ENCODE measurements at places on chromosomes 2 and 18.

DNA sequence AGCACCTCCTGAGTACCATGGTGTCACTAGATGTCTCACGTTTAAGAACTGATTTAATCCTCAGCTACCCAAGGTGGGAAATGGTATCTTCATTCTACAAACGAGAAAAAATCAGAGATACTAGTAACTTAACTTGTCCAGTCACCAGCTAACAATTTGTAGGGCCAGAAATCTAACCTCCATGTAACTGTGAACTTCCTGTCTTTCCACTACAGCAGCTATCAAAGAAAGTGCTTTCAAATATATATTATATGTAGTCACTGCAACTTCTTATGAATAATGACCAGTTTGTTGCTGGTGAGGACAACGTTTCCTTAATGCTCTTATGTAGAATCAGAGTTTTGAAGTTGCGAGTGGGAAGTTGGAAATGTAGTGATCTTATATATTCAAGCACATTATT is 1.9 kb downstream of the REV1 start:
- DNase-seq: no peak

- DNase-seq: no peak
Measured at GRCh38 chr2:61016392-61017002, 1.0 kb upstream of the PEX13 start.

DNA sequence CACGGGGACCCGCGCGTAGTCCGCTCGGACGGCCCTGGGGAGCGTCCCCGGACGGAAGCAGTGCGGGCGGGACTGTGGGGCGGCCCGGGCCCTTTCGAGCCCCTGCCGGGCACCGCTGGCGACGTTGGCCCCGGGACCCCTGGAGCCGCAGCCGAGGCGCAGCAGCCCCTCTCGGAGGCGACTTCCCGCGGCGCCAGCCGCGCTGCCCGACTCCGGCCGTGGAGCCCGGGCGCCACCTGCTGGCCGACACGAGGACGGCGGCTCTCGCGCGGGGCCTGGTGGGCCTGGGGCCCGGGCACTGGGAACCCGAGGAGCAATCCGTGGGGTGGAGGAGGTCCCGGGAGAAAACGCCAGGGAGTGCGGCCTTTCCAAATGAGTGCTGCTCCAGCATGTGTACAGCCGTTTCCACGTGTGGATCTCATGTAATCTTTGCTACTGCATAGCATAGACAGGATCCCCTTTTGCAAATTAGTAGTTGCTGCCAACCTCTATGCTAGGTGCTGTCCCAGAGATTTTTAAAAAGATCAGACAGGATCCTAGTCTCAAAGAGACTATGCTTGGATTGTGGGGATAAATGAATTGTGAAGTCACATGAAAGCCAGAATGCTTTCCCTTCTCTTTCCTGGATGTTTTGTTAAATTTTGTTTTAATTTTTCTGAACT is 4.0 kb downstream of the ID2 start:
- peak; percentile 71 for DNase-seq

DNA sequence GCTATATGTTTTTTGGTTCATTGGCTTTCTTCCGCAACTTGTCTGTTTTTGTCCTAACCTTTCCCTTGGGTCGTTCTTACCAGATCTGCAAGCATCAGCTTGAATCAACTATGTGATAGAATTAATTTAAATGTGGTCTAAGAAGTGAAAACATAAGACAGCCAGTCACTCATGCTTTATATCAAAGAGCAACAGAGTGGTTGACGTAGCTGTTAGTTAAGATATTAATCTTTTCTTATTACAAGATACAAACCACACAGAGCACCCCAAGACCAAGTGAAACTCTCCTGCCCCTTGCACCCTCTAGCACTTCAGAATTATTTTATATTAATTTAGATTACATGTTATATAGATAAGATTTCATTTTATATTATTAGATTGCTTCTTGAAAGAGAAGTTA is 15.2 kb downstream of the IL18RAP start:
- DNase-seq: no peak

GRCh38 chr2:217858519-217859491 is 144.0 kb downstream of the TNS1 start:
- DNase-seq: peak; percentile 89

GRCh38 chr2:230266638-230267037 is 41.1 kb downstream of the SP140 start:
- DNase-seq: no peak

DNA sequence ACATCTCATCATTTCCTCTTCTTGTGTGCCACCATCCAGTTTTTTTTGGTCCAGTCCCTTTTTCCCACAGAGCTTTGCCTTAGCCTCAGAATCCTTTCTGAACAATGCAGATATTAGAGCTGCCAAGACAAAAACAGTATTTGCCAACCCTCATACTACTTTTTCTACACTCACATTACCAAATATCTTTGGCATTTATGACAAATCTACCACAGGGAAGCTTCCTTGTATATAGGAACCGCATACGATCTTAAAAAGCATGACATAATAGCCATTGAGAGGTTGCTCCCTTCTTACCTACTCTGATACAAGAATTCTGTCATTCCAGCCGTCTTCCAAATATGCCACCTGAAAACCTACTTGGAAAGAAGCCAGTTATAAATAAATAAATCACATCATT is 9.4 kb downstream of the ZNF24 start:
- no peak for DNase-seq

- DNase-seq: no peak
Measured at GRCh38 chr2:18106841-18107240, 228.4 kb downstream of the KCNS3 start.

DNA sequence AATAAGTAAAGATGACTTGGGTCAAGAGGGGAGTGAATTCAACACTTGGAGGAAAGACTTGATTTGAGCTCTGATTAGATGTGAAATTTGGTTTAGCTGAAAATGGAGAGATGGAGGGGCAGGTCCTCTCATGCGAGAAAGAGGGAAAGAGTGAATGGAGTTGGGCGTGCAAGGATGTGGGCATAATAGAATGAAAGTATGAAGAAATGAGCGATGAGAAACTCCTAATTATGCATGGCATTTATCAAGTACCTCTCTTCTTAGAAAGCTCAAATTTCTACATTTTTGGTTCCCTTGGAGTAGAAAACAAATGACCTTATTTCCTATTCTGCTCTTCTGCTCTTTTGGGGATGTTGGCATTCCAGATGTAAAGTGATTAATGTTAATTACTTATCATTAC is 161.5 kb downstream of the PHLPP1 start:
- DNase-seq: no peak

DNA sequence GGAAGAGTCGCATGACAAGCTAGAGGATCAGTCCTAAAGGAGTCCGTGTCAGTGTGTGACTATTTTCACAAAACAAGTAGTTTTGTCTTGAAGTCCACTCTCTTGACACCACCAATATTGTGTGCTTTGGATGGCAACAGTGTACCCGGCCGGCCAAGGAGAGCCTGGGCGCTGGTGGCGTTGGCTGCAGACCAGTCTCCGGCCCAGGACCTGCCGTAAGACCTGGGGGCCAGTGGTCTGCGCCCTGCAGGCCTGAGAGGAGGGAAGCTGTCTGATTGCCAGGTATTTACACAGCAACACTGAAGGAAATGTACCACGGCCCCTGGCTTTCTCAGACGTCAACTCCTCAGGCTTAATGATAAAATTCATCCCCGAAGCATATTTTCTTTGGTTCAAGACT is 472.4 kb upstream of the SALL3 start:
- DNase-seq: no peak

GRCh38 chr2:143968360-143968759 is 551.6 kb downstream of the ZEB2 start:
- DNase-seq: no peak

GRCh38 chr2:204274429-204274828 is 270.8 kb upstream of the PARD3B start:
- no peak for DNase-seq

DNA sequence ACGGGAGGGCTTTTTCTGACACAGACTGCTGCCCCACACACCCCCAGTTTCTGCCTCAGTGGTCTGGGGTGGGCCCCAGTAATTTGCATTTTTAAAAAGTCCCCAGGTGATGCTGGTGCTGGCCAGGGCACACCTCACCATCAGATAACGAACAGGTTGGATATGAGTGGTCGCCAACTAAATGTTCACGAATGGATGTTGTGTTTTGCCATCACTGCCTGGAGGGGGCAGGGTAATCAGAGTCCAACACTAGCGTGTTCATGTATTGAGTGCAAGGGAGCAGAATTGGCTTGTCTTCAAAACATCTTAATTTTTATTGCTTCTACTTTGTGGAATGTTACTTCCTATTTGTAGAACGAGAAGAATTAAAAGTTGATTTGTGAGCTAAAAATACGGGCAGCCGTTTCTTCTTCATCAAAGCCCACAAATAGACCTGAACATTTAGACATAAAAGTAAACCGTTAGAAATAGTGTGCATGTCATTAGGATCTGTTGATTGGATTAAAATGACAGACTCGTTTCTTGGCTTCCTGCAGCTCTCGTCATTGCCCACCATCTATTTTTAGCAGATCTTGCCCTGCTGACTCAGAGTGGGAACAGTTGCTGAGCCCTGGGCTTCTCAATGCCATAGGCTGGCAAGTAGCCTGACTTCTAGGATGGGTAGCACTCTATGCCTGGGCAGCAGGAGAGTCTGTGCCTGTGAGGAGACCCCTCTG is 45.2 kb downstream of the NCK2 start:
- no peak for DNase-seq

DNA sequence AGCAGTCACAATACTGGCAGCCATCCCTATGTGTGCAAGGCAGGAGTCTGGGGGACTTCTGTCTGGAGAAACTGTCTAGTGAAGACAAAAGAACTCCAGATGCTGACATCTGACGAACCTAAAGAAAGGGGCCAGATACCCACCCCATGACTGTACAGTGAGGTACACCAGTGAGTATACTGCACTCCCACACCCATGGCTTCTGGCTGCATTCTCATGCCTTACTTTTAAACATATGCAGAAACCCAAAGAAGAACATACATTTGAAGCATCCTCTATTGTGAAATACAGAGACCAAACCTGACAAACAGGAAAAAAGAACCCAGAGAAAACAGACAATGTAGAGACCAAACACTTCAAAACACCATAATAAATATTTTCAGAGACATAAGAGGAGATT is 102.2 kb downstream of the ACTR3 start:
- DNase-seq: no peak

DNA sequence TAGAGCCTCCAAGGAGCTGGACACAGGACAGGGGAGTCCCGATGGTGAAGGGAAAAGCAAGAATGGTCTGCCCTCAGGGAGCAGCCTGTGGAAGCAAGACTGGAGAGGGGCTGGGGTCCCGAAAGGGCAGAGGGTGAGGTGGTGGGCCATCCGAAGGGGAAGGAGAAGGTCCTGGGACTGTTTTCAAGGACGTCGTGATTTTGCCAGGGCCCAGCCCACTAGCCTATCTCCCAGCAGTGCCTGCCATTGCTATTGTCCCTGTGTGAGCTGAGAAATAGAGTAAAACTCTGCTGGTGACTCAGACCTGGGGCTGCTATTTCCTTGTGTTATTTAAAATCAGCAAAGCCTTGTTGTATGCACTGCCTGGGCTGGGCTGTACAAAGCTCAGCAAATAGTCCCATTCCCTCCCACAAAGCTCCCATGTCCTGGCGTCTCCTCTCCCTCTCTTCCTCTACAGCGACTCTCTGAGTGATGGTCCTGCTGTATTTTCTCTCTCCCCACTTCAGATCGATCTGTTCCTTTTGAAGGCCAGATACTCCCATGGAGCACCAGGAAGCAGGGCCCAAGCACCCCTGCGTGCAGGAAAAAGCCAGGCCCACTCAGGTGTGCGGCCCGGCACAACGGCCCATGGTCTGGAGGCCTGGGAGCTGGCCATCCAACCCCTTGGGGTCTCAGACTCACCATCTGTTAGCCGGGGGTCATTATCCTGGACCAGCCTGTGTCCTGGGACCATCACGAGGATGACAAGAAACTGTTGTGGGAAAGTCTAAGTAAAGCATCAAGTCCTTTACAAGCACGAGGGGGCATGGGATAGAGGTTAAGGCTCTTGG is 65.0 kb upstream of the OTOF start:
- no peak for DNase-seq

GRCh38 chr18:8287196-8287885 is 321.9 kb upstream of the RAB12 start:
- DNase-seq: no peak

DNA sequence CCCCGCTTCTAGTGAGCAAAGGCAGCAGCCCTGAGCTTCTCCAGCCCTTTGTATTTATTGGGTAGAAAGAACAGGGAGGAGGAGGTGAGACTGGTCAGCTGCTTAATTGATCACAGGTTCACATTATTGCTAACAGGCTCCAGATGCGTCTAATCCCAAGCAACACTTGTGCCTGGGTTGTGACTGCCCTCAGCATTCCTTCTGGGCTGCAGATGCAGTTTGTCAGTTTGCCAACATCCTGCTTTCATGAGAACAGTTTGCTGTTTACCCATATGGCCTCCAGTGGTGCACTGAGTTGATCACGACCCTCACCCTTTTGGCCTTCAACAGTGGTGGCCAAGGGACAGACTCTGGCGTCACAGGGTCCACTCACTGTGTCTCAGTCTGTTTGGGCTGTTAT is 159.5 kb upstream of the ZNF516 start:
- DNase-seq: no peak

DNA sequence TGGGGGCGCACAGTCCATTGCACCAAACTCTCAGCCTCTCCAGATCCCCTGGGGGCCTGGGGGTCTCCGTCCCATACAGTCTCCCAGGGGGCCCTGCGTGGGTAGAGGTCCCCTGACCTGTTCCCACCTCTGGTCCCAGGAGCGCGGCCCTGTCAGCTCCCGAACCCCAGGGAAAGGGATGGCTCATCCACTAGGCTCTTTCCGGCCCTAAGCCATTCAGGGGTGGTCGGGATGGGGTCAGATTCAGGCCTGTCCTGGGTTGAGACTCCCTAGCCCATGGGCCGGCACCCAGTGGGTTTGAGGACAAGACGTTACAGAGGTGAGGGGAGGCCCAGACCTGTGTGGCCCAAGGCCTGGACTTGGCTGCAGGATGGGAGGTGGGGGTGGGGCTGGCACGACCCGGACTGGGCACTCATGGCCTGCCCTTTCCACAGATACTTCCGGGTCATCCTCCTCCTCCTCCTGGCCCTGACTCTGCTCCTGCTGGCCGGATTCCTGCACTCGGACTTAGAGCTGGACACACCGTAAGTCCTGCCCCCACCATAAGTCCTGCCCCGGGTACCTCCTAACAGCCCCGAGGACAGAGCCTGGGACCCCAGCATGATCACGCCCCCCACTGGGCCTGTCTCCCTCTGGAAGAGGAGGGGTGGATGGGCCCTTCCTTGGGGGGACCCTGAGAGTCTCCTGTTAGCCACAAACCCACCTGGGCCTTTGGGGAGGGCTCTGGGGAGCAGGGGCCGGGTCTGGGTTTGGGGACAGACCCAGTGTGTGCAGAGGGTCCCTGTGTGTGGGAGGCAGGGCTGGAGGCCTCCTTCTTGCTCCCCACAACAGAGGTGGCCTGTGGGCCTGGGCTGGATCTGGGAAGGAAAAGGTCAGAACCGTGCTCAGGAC is 10.1 kb upstream of the NEU4 start:
- DNase-seq: peak; percentile 5

DNA sequence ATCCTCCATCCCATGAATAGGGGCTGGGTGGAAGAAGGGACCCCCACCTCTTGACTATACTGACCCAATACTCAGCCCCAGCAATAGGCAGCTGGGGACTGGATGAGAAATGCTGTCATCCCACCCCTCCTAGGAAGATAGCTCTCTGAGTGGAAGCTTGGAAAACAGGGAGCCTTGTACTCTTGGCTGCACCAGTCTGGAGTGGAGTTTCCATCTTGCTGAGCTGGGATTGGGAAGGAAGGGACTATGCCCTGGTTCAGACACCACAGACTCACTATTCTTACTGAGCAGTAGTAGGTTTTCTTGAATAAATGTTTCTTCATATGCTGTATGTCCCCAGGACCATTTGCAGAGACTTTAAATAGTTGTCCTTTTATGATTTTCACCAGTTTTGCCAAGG is 7.4 kb downstream of the DCAF17 start:
- DNase-seq: no peak

Data from WERI-Rb-1 (cell line).